Gastroesophageal sphincter (tissue), 4 donors: ENCODE measurements at places on chromosomes 3 and 15. TPM values are rescaled to one million over a fixed set of nuclear protein-coding genes. Genes with fewer than 3 reads are reported as not detected.

GRCh38 chr3:106759731-106760130 lies 617.5 kb upstream of the CCDC54 start:
- ATAC-seq: no peak

- no peak for ATAC-seq
Observed at GRCh38 chr15:70399204-70399603, 301.5 kb upstream of the TLE3 start.

DNA sequence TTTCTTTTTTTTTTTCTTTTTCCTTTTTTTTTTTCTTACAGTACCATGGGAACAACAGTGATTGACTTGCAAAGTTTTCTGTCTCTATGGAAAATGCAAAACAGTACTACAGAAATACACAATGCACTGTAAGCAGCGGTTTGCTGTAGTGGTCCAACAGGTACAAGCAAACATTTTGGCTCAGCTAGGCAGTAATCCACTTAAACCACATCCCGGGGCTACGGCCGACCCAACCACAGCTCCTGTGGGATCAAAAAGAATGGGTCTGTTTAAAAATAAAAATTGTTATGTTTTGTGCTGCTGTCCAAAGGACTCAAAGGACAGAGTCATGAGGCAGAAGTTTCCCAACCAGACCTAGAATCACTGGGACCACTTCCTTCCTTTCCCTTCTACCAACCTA lies 667.1 kb upstream of the ADAMTS9 start:
- no peak for ATAC-seq

DNA sequence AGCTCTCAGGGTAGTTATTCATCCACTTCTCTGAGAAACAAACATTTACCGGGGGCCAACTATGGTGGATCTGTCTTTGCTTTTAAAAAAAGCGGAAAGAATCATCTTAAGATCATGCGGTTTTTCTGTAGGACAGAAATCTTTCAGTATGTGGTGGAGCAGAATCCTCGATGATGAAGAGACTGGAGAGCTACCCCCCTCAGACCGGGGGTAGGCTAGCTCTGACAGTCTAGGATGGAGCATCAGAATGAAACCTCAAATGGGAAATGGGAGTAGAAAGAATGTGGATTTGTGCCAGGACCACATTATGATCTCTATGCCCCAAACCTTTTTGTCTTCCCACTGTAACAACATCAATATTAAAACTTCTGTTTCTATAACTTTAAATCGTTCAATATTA lies 30.3 kb downstream of the TPRG1 start:
- ATAC-seq: no peak

ALPK3 gene
- total RNA-seq: 23.1 TPM

- ATAC-seq: no peak
Observed at GRCh38 chr3:38038447-38038911, 529 bp upstream of the DLEC1 start.

GRCh38 chr3:125357837-125358236 lies 17.3 kb downstream of the ZNF148 start:
- ATAC-seq: no peak

GRCh38 chr3:89644716-89645115 lies 537.3 kb downstream of the EPHA3 start:
- no peak for ATAC-seq

DNA sequence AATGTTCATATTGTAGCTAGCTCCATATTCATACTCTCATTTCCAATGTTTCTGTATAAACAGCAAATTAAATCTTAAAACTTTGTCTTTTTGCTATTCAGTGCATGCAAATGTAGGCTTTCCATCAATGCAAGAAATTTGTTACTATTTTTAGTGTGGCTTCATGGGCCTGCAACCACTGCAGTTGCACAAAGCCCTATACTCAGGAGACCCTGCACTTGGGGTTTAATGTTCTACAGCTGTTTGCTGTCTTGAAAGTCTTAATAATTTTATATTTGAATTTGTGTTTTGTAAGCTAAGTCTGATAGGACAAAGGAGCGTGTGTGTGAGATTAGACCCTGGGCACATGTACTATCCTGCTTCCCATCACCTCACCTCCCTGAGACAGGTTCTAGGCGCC lies 9.6 kb downstream of the PYDC2 start:
- ATAC-seq: no peak

GRCh38 chr3:45535665-45536064 lies 58.9 kb upstream of the LIMD1 start:
- ATAC-seq: no peak
